ENCODE measurements at places on chromosomes 13 and 19.

- DNase-seq = no peak
These were observed 33.0 kb upstream of the SEMA6B start for GRCh38 chr19:4592445-4592844.

GRCh38 chr19:49851456-49852259 is 699 bp downstream of the PTOV1 start:
- no peak for DNase-seq

- peak; percentile 76 for DNase-seq
These were observed 17.3 kb downstream of the PLD3 start for GRCh38 chr19:40365613-40366401.

- DNase-seq = no peak
These were observed 59.4 kb downstream of the CCNE1 start for GRCh38 chr19:29871143-29871542.

DNA sequence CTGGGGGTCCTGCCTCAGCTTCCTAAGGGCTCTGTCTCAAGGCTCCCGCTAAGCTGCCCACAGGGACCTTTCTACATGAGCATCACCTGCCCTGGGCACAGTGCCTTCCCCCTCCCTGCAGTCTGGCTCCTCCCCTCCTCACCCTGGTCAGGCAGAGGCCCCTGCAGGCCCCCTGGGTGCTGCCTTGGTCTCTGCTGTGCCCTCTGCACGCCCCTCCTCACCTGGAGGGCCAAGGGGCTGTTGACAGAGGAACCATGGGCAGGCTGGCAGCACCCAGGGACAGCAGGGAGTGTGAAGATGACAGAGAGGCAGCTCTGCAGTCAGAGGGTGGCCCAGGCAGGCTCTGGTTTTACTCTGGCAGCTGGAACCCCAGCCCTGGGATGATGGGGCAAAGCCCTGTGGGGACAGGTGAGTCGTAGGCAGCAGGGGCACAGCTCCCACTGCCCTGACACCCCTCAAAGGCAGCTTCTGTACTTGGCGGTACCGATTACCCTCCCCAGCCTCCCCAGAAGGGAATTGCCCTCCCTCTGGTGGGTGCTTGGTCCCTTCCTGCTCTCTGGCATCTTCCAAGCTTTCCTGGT is 43.1 kb downstream of the SUGP2 start:
- DNase-seq = no peak

GRCh38 chr19:49889687-49890348 is 6.9 kb downstream of the IL4I1 start:
- DNase-seq = peak; percentile 61

GRCh38 chr13:77124423-77124822 is 97.5 kb upstream of the FBXL3 start:
- no peak for DNase-seq

GRCh38 chr19:4523306-4524110 is 5.2 kb upstream of the PLIN4 start:
- DNase-seq = peak; percentile 58

DNA sequence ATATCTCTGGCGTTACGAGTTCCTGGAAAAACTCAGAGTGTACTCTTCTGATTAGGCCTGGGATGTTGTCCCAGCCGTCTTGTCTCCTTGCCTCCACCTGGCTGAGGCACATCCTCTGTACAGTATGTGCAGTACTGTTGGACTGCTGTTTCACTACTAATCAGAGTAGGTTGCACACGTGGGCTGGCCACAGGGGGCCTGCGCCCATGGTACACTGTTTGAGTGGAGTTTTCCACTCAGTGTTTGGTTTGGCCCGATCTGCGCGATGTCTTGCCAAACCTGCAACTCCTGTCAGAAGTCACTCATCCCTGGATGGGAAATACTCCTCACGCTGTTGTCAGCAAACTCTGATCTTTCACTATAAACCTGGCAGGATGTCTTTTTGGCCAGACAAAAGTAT is 189.6 kb upstream of the CSNK1A1L start:
- no peak for DNase-seq

DNA sequence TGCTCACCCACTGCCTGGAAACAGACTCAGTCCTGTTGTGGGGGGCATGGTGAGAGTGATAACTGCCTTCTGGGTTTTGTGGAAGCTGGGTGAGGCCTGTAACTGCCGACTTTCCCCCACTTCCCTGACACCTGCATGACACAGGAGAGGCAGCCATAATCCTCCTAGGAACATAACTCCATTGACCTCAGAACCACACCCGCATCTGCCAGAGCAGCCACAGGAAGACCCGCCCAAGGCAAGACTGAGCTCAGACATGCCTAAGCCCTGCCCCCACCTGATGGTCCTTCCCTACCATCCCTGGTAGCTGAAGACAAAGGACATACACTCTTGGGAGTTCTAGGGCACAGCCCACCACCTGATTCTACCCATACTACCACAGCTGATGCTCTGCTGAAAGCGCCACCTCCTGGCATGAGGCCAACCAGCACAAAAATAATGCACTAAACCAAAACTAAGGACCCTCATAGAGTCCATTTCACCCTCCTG is 326.7 kb downstream of the RBM26 start:
- DNase-seq = no peak

DNA sequence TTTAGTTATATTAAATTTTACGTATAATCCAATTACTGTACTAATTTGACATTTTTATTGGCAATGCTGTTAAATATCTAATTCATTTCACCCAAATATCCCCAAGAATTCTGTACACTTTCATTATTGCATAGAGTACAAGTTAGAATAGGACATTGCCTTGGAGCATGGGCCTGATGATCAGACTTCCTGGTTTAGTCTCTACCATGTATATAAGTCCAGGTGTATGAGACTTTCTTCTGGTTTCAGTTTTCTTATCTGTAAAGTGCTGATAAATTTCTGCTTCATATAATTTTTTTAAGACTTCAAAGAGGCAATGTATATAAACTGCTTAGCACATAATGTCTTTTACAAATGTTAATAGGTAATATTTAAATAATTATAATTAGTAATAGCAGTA is 179.4 kb downstream of the KLF12 start:
- DNase-seq = no peak

- DNase-seq = no peak
These were observed 5.8 kb downstream of the PLPPR3 start for GRCh38 chr19:815775-816499.

- DNase-seq = no peak
These were observed 47.3 kb downstream of the COL4A1 start for GRCh38 chr13:110259651-110260050.

DNA sequence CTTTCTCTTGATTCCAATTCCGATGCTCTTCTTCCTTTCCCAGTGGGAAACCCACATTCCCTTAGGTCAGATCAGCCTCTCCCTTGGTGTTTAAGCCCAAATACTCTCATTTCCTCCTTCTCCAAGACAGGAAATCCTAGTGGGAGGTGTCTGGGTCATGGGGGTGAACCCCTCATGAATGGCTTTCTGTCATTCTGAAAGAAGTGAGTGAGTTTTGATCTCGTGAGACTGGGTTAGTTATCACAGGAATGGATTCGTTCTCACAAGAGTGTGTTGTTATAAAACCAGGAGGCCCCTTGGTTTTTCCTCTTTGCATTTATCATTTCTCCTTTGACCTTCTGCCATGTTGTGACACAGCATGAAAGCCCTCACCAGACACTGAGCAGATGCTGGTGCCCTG is 76.2 kb upstream of the MTIF3 start:
- no peak for DNase-seq

DNA sequence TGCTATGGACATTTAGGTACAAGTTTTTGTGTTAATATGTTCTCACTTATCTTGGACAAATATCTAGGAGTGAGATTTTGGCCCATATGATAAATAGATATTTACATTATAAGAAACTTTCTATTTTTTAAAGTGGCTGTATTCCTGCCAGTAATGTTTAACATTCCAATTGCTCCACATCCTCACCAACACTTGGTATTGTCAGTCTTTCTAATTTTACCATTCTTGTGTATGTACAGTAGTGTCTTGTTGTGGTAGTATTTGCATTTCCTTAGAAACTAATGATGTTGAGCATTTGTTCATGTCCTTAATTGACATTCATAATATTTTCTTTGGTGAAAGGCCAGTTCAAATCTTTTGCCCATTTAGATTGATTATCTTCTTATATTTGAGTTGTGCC is 171.4 kb upstream of the TSHZ3 start:
- no peak for DNase-seq

GRCh38 chr19:10226376-10227025 is 4.6 kb downstream of the S1PR2 start:
- peak; percentile 36 for DNase-seq

GRCh38 chr13:105990256-105990958 is 545.1 kb downstream of the EFNB2 start:
- no peak for DNase-seq

Data from neural crest cell (in vitro differentiated cells).